ENCODE measurements at places on chromosomes 3 and 15.

DNA sequence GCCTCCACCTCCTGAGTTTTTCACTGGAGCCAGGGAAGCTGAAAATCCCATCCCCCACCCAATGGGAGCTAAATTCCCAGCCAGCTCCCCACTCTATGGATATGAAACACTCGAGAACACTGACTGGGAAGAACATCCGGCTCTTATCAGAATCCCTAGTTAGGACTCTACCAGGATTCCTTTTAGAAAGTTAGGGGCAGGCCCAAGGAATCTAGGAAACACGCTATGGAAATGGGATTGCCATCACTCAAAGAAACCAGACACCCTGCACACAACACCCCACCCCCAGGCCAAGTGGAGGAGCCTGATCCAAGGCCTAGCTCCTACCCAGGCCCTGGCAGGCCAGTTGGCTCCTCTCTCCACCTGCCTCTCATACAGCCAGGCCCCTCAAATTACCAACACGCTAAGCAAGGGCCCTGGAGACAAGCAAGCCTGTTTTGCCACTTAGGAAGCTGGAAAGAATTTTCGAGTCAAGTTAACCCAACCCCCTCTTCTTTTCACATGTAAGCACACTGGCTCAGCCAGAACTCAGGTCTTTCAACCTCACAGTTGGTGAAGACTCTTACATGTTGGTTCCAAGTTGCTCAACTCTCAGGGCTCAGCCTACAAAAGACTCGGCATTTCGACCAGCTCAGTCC is 75.5 kb downstream of the RBPMS2 start:
- no peak for DNase-seq

DNA sequence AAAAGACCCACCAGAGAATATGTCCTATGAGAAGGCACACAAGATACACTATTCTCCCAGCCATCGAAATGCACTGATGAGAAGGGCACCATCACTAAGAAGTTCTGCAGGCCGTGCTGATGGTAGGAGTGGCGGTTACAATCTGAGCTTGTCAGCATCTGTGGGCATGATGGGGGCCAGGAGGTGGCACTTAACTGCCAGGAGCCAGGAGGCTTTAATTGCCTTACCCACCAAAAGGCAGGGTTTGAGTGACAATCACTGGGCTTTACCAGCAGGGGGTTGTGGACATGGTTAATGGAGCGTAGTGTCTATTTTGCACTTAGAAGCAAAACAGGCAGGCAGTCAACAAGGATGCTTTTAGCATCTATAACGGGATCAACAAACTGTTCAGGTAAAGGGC is 16.0 kb upstream of the SQOR start:
- DNase-seq, result no peak

GRCh38 chr15:73964736-73965093 is 27.4 kb downstream of the STOML1 start:
- peak; percentile 54 for DNase-seq

DNA sequence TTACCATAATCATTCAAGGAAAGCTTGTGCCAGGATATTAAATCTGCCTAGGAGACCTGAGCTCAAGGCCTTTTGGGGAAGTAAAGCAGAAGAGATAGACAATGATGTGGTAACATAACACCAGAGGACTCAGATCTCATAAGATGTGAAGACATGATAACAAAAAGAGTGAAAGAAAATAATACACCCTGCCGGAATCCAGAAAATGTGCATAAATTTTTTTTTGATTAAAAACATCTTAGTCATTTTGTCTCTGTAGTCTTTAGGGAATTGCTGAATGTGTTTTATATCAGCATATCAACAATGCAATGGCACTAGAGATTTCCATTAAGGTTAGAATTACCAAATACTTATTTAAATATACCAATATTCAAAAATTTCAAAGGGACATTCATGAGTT is 326.8 kb upstream of the ROBO1 start:
- DNase-seq, result no peak

- DNase-seq, result no peak
Observed at GRCh38 chr3:136982033-136982432, 24.2 kb downstream of the IL20RB start.

DNA sequence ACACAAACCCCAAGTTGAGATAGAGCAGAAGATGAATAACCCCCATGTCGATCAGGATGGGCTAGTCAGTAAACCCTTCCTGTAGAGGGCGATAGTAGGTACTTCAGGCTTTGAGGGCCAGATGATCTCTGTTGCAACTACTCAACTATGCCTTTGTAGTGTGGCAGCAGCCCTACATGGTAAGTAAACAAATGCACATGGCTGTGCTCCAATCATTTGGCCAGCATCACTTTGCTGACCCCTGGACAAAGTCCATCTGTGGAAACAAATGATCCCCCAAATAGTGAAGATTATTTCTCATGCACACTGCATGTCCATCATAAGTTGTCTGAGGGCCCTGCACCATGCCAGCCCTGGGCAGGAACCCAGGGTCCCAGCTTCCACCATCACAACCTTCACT is 402.2 kb upstream of the PROK2 start:
- DNase-seq, result no peak

- no peak for DNase-seq
Observed at GRCh38 chr3:64059484-64060175, 36.3 kb upstream of the PSMD6 start.
